Stimulated activated CD4-positive, alpha-beta T cell treated with anti-CD3 and anti-CD28 coated beads, TNF-alpha, amount 100 ng/mL, for 48 hours (primary cell): ENCODE measurements at places on chromosomes 11 and 22.

DNA sequence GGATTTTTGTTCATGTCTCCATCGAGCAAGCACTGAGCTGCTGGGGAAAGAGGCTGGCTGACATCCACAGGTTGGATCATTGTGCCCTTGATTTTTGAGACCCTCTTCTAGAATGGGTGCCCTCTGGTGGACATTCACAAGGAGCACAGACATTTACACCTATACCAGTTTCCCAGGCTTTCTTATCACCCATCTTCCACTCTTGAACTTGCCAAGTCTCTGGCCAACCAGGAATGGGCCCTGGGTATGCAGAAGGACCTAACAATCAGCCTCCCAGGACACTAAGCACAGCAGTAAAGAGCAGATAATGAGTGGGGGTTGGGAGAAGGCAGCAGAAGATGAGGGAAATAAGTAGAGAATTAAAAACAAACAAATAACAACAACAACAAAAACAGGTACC lies 5.7 kb upstream of the INTS4 start:
- DNase-seq = peak; percentile 8

DNA sequence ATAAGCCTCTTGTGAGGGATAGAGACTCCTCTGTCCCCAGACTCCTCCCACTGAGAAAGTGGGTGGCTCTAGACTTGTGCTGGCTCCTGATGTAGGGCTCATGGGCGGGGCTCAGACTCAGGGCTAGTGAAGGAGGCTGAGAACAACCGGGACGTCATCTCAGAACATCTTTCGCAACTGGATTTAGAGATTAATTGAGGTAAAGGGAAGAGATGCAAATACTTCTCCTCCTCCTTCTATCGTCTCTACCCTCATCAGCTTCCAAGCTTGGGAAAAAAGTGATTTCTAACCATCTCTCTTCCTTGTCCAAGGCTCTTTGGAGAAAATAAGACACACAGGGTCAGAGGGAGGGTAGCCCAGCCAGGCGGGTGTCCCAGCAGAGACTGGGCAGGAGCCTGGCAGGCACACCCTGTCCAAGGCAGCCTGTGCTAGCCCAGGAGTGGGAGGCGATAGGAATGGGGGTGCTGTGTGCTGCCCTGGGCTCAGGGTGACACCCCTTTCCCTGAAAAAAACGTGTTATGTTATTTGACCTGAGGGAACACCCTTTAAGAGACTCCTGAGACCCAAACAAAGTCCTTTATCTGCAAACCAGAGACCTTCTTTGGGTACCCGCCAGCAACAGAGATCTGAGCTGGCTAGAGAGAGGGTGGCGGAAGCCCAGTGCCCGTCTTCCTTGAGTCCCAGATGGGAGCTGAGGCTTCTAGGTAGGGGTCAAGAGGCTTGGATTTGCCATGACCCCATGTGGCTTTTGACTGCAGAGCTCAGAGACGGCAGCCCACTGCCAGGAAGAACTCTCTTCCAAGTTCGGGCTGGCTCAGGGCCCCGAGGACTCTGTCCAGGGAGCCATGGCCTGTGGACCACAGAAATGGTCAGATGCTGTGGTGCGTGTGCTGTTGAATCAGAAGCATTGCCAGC lies 160.9 kb downstream of the ADAMTS15 start:
- no peak for DNase-seq

DNA sequence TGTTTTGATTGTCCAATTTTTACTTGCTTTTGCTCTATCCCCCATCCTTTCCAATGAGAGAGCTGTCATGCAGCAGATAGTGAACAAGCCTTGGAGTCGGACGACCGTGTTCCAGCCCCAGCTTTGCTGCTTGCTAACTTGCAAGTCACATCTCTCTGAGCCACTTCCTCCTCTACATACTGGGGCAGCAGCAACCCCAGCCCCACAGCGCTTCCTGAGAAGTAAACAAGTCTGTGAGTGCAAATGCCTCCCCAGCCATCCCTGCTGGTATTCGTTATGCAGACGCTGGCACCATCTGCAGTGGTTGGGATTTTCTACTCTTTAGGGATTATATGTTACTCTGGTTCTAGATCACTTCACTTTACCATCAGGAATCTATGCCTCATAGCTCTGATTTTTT lies 35.0 kb downstream of the TPBGL start:
- peak; percentile 22 for DNase-seq

GRCh38 chr11:102426000-102426399 lies 26.6 kb downstream of the TMEM123 start:
- DNase-seq = no peak

GRCh38 chr11:115182282-115182955 lies 321.8 kb downstream of the CADM1 start:
- DNase-seq = no peak

GRCh38 chr11:95700471-95700817 lies 89.1 kb downstream of the FAM76B start:
- no peak for DNase-seq

- no peak for DNase-seq
Observed at GRCh38 chr11:73216465-73216864, 1.6 kb upstream of the P2RY2 start.

- no peak for DNase-seq
Observed at GRCh38 chr11:76839311-76839710, 21.4 kb upstream of the ACER3 start.

DNA sequence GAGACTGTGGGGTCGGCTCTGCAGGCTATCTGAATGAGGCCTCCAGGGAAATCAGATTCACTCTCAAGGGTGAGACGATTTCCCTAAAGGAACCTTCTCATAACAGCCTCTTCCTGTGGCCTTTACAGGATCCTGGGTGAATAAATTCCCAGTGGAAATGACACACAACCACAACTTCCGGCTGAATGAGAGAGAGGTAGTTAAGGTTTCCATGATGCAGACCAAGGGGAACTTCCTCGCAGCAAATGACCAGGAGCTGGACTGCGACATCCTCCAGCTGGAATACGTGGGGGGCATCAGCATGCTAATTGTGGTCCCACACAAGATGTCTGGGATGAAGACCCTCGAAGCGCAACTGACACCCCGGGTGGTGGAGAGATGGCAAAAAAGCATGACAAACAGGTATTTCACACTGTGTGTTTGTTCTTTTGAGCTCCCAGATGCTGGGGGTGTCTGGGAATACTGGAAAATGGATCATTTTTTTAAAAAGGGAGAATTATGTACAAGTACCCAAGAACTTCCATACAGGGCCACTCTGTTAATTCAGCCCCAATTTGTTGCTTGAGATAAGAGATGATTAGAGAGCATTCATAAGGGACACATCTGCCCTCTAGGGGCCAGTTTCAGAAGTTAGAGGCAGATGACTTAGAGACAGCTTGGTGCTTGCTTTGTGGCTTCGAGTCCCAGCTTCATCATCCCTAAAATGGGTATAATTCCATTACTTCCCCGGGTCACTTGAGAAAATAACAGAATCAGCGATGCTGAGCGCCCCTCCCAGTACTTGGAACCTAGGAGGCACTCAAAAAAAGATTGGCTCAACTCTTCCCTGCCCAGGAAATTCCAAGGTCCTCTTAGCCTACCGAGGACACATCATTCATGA lies 10.2 kb downstream of the SERPIND1 start:
- peak; percentile 9 for DNase-seq

DNA sequence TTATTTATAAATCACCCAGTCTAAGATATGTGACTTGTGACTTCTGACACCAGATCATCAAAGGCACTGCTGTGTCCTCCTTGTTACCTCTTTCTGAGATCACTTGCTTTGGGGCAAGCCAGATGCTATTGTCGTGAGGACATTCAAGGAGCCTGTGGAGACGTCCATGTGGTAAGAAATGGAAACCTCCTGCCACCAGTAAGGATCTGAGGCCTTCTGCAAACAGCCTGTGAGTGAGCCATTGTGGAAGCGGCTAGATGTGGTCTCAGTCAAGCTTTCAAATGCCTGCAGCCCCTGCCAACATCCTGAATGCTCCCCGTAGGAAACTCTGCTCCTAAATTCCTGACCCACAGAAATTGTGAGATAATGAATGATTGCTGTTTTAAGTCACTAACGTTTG lies 11.7 kb upstream of the RDX start:
- no peak for DNase-seq

GRCh38 chr11:83194281-83195142 lies 1.0 kb downstream of the ANKRD42 start:
- peak; percentile 37 for DNase-seq

GRCh38 chr22:19597399-19597735 lies 73.2 kb upstream of the CLDN5 start:
- no peak for DNase-seq

DNA sequence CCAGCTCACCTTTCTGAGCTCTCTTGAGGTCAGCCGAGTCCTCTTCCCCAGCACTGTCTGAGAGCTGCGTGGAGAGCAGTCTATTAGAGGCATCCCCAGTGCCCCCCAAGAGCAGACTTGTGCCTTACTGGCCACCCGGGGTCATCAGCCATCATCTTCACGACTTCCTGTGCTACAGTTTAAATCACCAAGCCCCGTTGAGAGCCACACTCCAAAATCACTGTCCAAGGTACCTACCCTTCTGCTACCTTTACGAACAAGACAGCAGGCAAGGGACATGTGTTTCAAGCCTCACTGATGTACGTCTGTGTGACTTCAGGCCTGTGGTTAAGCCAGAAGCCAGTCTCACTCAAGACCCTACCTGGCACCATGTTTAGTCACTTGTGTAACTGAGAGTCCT lies 35.1 kb downstream of the MORC2 start:
- no peak for DNase-seq

GRCh38 chr22:46500201-46500600 lies 37.2 kb downstream of the CELSR1 start:
- no peak for DNase-seq

DNA sequence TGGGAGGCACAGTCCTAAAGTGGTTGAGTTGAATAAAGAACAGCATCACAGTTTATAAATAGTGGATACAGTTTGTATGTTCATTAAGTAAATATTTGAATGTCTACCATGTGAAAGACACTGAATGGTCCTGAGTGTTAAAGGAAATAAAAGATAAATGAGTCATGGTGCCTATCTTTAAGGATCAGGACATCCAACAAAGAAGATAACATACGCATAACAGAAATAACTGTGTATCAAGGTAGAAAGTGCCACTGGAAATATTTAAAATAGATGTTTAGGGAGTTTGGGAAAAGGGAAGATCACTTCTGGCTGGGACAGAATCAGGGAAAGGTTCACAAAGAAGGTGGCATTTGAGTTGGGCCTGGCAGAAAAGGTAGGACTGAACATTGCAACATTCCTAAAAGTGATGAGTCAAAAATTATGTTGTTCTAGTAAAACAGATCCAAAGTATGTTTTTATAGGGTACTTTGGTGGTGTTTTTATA lies 41.5 kb downstream of the CSTPP1 start:
- DNase-seq = no peak

DNA sequence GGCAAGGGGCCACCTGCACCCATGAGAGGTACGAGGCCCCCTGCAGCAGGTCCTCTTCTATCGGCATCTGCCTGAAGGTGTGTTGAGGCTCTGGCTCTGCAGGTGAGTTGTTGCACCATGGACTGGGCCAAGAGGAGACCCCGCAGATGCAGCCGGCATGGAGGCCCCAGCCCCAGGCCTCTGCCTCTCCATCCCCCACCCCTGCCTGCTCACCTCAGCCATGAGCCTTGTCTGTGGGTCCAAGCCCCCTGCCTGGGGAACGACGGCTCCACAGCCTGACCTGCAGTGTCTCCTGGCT lies 1386.2 kb downstream of the BRD1 start:
- no peak for DNase-seq

- DNase-seq = no peak
Observed at GRCh38 chr22:49577168-49578060, 250.3 kb downstream of the BRD1 start.

GRCh38 chr22:20645954-20646353 lies 128.0 kb upstream of the SERPIND1 start:
- DNase-seq = no peak

DNA sequence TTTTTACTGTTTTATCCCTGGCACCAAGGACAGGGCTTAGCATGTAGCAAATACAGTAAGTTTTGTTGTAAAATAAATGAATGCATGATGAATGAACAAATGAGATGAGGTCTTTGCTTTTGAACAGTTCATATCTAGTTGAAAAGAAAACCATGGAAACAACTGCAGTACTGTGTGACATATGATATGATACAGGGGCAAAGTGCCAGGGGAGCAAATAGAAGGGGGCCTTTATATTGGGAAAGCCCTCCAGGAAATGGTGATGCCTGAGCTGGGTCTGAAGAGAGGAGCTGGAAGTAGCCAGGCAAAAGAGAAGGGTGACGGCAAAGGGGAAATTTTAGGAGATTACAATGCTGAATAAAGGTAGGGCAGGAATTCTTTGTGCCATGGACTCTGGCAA lies 63.8 kb upstream of the UCP3 start:
- no peak for DNase-seq

DNA sequence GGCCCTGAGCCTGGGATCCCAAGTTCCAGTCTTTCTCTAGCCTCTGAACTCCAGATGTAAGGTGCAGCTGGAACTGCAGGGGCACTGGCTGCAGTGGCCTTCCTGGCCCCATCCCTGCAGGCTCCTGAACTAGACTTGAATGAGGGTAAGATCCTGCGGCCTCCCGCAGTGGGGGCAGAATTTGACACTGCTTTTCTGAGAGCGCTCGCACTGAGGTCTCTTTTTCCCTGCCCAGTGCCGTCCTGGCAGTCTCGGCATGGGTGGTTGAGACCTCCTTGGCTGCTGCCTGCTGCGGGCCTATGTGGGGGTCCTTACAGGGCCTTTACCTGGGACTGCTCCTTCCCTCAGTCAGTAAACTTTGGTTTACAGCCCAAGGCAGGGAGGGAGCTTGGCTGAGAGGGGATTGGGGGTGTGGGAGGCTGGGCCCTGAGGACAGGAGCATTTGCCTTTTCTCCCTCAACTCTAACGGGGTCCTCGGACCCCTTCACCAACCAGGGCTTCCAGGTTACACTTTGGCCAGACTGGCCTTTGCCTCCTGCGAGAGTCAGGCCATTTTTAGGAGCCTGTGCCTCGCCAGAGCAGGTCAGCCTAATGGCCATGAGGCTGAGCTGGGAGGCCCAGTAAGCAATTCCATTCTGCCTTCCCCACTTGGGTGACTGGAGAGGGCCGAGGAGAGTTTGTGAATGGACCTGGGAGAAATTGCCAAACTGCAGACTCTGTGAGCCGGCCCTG lies 35.4 kb downstream of the FAM83F start:
- DNase-seq = no peak

GRCh38 chr11:35927682-35928081 lies 16.2 kb upstream of the LDLRAD3 start:
- DNase-seq = no peak

DNA sequence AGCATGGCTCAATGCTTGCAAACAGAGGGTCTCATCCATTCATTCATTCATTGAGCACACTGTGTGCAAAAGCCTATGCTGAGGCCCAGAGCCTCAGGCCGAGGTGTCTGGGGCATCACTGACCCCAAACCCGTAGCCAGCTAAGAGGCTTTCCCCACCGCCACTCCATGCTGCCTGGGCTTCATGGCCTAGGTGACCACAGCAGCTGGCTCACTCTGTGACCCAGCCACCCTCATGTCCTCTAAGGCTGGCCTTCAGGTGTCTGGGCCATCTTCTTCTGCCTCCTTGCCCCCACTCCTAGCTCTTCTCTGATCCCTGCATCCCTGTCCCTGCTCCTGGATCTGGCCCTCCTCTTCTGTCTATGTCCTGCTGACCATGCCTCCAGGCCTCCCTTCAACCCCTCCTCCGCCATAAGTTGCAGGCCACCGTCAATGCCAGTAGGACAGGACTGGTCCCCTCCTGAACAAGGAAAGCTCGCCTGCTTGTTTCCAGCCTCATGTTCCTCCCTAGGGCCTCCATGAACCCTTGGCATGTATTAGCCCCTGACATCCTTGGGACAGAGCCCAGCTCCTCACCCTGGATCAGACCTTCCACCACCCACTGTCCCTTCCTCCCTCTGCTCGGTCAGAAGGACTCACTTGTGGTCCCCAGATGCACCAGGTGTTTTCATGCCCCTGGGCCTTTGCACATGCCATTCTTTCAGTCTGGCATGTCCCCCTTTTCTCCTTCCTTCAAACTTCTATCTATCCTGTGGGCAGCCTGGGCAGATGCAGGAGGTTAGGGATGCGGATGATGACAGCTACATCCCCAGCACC lies 92.8 kb downstream of the MYEOV start:
- DNase-seq = no peak
